ENCODE measurements at places on chromosomes 1 and 21. TPM values are rescaled to one million over a fixed set of nuclear protein-coding genes. Genes with fewer than 3 reads are reported as not detected.
A peak's percentile ranks its signal among the peaks of the same experiment; 100 is the strongest.

Gene OR10Z1
- total RNA-seq: not detected

Gene MRTO4
- total RNA-seq: 10.2 TPM

GRCh38 chr1:221712776-221713431, 29.0 kb downstream of the DUSP10 start:
- peak; percentile 35 for DNase-seq

DNA sequence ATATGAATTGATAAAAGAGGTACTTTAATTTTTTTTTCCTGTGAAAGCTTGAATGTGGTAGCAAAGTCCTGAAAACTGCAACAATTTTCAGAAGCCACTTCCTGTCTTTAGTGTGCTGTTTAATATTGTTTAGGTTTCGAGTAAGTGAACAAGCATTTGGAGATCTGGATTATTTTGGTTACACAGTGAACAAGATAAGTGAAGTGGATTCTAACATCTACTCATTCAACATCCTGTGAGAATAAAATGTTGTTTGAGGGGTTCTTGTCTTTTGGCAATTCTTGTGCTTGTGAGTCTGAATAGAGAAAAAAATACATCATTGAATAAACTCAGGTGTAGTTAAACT, 35.2 kb upstream of the PLA2G4A start:
- DNase-seq: no peak

GRCh38 chr1:150548632-150549495, at the start of gene ADAMTSL4:
ADAMTSL4 (plus strand) TSS chr1:150549408; CDS start chr1:150552289, 2,881 bp downstream.
- peak; percentile 82 for DNase-seq

DNA sequence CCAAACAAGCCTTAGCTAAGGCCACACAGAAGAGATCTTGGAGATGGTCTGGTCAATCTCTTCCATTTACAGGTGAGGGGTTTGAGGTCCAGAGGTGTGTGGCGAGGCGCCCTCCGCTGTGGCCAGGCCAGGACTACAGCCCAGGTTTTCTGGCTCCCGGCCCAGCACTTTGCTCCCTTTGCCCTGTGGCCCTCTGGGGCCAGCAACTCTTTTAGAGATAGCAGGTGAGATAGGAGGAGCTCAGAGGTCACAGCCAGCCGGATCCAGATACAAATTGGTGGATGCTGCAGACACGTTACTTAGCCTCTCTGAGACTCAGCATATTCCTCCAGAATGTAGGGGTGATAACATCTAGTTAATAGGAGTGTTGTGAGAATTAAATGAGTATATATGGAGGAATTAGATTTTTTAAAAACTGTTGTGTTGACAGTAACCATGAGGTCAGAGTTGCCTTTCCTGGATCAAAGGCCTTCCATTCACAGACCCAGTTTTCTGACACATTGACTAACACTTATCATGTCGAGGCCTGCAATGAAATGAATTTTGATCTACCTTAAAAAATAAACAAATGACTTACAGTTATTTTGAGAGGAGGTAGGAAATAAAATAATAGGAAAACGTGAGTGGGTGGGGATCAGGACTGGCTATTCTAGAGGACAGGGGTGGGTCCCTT, 16.6 kb downstream of the TEX35 start:
- no peak for DNase-seq

- DNase-seq: no peak
Measured at GRCh38 chr1:1833456-1833855, 55.2 kb upstream of the NADK start.

DNA sequence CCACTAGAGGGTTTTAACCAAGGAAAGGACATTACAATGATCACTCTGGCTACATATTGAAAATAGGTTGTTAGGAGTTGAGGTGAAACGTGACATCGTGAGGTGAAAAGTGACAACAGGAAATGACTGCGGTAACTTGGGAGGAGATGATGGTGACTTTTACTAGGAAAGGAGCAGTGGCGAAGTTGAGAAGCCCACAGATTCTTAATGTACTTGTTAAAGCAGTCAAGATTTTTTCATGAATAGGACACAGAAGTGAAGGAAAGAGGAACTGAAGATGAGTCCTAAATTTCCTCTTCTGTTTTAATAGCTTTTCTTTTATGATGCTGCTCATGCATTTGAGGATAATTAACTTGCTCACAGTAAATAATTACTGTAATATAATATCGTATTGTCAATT, 59.5 kb downstream of the OMA1 start:
- no peak for DNase-seq

DNA sequence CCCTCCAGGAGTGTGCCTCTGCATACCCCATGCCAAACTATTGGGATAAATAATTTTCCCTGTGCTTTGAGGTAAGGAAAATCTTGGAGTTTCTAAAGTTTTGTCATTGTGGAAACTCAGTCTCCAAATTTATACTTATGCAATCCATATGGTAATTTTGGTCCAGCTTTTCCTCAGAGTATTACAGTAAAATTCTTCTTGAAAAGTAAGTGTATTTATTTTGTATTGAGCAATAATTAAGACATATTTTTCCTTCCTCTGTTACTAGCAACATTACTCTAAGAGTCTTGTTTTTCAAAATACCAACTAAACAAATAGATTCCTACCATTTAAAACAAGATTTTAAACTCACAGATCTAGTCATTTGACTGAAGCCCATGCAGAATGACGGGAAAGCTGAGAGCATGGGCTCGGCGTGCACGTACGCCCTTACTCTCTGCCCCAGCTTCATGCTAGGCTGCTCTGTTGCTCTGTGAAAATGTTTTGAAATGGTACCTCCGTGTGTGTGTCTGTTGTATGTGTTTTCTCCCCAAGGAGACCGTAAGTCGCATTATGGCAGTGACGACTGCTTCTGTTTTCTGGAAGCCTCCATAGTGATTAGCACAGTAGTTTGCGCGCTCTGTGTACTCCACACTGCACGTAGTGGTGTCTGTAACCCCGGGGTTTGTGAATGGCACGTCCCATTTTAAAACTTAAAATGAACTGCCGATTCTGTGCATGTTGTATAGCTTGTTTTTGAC, 165.3 kb downstream of the SDCCAG8 start:
- DNase-seq: no peak

Data from left ventricle myocardium superior (tissue), 1 donor.